ENCODE measurements at places on chromosomes 1 and 21. TPM values are rescaled to one million over a fixed set of nuclear protein-coding genes. Genes with fewer than 3 reads are reported as not detected.

GRCh38 chr1:125065092-125065820 is 3880.5 kb downstream of the SRGAP2C start:
- DNase-seq: no peak

DNA sequence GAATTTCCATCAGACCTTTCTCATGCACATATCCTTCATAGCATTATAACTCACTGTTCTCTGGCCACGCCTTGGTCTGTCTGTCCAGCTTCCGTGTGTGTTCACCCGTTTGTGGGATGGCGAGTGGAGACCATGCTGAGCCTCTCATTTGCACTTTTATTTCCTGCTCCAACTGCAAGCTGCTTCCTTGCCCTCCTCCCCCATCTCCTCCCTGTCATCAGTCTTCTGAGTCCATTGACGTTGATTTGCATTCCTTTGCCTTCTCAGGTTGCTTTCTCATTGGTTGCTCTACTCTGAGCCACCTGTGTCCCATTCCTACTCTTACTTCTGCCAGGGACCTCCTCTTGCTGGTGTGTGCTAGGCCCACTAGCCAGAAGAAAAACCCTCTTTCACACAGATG is 146.4 kb downstream of the NOS1AP start:
- DNase-seq: no peak

DNA sequence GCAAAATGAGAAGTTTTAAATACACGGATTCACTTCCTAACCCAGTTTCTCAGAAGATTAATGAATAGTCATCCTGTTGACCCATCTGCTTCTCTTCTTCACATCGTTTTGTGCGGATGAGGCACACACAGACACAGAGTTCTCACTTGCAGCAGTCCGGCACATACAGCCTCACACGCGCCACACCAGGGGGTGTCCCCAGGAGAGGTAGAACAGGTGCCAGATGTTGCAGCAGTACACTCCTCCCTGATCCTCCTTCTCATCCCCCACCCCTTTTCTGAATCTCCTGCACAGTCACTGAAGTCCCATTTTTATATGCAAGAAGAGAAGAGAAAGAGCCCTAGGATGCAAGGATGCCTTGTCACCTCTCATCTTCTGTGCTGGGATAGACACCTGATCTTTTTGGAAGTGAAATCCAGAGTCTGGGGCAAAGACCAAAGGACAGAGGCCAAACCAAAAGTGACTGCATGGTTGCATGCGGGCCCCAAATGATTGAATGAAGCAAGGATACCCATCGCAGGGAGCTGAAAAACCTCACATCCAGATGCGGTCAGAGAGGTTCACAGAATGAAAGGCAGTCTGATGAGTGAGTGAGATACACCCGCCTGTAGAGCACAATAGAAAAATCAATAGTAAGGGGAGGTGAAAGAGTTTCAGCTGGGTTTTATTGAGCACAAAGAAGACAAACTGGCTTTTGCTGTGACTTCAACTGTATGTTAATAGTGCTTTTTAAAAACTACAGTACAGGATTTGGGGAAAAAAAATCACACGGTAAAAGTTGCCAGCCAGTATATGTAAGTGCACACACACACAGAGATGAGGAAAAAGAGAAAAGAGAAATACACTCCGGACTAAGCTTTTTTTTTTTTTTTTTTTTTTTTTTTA is 28.9 kb downstream of the PBX1 start:
- no peak for DNase-seq

- no peak for DNase-seq
These were observed 545.9 kb downstream of the SMYD3 start for GRCh38 chr1:245961137-245961540.

The HSD3B2 gene
- total RNA-seq: 0.94 TPM

- DNase-seq: no peak
These were observed 31.4 kb downstream of the POFUT2 start for GRCh38 chr21:45256021-45256911.

The SLC30A10 gene
- 0.26 TPM for total RNA-seq

DNA sequence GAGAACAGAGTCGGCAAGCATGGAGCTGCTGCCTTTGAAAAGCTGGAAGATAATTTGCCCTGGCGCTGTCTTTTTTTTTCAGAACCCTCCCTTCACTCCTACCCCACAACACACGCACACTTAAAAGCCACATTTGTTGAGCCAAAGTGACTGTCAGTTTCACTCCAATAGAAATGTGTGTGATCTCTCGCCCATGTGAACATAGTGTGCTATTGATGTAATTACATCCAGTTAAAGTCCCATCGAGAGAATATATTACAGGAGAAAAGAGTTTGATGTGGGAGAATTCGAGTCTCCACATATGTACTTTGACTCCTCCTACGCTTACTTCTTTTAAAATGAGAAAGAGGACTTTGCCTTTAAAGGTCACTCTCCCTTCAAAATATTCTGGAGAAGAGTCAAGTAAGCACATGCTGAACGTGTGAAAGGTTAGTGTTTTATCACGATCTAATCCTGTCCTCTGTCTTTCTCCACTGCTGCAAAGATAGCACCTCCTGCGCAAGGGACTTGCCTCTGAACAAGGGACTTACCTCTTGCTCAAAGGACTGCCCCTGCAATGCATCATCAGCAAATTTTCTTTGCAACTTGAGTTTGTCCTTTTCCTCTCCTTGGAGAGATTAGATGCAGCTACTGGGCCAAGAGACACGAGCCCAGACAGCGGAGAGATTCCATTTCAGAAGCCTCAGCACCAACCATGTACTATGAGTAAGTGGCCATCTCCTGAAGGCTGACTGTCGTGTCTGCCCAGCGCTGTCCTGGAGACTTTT is 613.9 kb downstream of the PTPRU start:
- DNase-seq: no peak

The NBPF6 gene
- not detected for total RNA-seq

GRCh38 chr1:7562729-7563605 is 208.1 kb upstream of the VAMP3 start:
- DNase-seq: no peak

Measured in WTC11 (cell line).